ENCODE measurements at places on chromosomes 3 and 15.

DNA sequence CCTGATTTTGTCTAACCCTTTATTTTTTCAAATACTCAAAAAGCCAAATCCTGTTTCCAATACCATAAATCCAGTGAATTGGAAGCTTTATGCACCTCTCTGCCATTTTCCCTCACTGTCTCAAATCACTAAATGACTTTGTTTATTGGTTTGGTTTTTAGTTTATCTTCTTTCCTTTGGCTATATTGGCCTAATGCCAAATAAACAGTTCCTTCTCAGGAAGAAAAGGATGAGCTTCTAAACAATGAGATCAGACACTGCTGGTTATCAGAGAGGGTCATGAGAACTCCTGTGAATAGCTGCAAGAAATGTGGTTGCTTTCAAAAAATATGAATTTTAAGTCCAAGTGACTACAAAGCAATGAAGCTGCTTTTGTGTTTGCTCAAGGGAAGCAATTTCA, 359.9 kb downstream of the MECOM start:
- no peak for DNase-seq

DNA sequence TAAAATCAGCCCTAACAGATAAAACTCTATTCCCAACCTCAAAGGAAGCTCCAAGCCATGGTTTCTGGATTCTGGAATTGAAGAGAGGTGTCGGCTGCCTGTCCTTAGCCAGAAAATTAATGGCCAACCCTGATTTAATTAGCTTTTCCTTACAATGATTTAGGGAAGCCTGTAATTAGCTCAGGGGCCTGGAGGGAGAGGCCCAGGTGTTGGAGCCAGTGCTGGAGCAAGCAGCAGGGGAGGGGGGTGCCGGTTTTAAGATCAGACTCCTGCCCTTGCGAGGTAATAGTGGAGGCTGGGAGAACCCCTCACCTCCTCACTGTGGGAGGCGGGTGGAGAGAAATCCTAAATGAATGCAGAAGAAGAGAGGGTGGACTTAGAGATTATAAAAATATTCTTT, 14.7 kb upstream of the ATP2B2 start:
- DNase-seq = no peak

DNA sequence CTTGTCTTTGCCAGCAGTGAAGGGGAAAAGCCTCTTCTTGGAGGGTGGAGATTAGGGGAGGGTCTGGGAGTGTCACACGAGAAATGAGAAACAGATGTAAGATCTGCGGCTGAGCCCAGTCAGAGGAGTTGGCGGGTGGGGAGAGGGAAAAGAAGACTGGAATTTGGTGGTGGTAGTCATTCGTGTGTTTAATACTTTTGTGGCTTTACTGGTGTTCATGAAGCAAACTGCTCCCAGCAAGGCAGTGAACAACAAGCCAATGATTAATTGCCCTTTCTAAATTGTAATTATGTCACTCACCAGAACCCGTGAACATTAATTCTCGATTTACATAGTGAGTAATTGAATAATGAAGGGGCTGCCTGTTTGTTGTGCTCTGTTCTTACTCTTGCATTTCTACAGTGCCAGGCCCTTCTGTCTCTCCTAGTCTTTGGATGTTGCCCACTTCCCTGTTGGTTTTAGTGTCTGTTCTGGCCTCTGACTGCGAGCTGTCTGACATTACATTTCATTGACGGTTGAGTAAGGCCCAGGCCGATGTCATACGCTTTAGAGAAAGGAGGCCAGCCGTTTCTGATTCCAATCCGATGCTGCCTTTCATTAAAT, 78.0 kb downstream of the CHCHD6 start:
- DNase-seq = no peak

DNA sequence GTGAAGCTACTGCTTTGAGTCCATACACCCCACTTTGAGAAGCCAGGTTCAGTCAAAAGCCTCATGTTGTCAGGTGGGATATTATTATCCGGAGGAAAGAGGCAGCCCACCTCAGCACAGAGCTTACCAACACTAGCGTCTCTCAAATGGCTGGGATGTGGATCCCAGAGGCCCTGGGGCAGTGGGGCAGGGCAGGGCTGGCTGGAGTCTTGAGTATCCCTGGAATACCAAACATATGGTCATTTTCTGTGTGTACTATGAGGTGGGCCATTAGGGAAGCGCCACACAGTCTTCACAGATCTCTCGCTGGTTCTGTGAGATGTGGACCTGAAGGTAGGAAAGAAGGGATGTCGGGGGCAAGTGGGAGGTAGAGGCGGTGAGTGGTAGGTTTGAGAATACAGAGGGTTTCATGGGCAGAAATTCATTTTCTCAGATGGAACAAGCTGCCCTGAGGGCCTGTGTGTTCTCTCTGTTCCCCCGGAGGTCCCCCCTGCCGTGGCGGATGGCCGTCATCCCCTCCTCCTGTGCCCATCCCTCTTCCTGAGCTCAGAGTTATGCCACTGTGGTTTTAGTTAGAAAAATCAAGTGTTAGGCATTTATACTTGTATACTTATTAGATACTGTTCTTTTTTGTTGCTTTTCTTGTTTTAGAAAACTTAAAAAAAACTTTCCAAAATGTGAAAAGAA, 66.4 kb downstream of the USP13 start:
- no peak for DNase-seq

DNA sequence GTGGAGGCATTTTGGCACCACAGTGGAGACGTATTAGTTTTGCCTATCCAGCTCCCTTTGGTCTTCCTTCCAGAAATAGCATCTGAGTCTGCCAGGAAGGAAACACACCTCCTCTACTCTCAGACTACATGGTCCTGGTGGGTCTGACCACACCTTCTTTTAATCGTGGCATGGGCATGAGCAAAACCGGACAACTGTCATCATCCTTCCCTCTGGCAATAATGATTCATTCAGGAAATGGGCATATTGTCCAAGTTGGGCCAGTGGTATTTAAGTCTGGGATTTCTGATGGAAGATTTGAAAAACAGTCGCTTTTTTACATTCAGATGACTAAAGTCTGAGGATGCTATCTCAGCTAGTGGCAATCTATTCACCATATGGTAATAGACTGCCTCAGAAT, 601.0 kb upstream of the ADAMTS9 start:
- no peak for DNase-seq

DNA sequence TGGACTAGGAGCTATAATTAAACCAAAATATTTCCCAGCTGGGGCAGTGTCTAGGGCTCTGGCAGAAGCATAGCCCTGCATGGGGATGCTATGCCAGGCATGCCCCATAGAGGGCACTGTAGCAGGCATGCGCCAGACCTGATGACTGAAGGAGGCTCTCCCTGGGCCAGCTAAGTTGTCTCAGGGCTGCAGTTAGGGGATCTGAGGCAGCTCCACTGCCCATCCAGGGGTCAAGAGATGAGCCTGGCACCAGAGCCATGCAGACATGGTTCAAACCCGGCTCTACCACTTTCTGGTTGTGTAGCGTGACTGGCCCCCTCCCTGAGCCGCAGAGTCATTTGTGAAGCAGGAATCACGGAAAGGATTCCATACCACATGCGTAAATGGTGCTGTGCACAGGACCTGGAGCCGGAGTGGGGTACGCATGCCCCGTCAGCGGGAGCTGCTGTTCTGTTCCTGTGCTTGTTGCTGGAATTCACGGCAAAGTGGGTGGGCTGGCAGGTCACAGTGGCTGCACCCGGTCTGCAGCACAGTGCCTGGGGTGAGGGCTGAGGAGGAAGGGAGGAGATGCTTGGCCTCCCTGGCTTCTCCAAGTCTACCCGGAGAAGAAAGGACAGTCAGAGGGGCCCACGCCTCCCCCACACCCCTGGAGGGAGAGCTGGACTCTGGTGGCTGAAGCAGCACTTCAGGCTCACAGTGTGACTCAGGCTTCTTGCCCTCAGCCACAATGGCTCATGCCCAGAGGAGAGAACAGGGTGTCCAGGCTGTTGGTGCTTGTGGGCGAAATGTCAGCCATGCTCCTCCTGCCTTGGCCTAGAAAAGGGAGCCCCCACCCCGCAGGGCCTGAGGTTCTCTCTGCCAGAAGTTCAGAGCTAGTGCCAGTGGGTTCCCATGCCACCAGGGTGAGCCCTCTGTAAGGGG, 43.1 kb downstream of the DNASE1L3 start:
- peak; percentile 81 for DNase-seq

GRCh38 chr3:23894254-23895061, 22.3 kb downstream of the NKIRAS1 start:
- DNase-seq = no peak
